Right ventricle myocardium inferior (tissue), 1 donor: ENCODE measurements at places on chromosomes 12 and 14.

GRCh38 chr14:49982501-49982951, 89.6 kb downstream of the ARF6 start:
- no peak for DNase-seq

- no peak for DNase-seq
Observed at GRCh38 chr14:22517117-22517720, 71.8 kb downstream of the DAD1 start.

GRCh38 chr14:85533023-85533860, 3.3 kb downstream of the FLRT2 start:
- peak; percentile 69 for DNase-seq

GRCh38 chr12:101759396-101760047, 20.3 kb upstream of the SYCP3 start:
- DNase-seq = no peak

DNA sequence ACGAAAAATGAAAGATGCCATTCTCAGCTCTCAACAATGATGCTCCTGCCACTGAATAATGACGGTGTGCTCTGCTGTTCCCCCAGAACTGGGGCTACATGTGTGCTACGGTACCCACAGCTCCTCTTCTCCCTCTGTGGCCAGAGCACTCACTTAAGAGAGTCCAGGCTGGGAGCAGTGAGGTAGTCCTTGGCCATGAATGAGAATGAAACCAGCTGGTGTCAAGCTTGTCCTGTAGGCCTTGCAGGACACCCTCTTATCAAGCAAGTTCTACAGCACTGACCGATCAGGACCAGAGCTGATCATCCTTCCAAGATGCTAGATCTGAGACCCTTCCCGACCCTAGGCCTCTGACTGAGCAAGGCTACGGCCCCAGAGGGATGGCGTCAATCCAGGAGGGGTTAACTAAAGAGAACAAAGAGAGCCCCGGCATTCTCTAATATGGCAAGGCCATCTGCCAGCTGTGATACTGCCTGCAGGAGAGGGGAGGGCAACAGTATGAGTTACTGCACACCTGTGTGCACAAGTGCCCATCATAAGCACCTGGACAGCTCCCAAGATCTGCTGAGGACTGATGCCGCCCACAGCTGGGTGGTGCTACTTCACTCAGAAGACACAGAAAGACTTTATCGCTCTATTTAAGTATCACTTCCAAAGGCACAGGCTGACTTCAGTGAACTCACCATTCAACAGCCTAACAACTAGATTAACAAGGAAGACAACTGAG, 30.5 kb downstream of the APPL2 start:
- no peak for DNase-seq

DNA sequence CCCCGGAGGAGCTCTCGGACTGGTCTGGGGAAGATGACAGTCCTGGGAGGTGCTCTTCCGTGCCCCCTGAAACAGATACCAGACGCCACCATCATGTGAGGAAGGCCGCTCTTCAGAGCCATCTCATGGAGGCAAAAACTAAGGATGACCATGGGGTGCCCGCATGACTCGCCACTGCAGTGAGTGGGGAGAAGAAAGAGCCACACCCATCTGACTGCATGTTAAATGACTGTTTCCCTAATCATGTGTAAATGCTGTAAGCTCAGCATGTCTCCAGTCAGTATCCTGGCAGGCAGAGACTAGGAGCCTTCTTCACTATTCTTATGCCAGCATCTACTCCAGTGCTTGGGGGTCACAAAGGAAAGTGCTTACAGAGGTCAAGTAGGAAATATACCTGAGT, 4.0 kb downstream of the STON2 start:
- no peak for DNase-seq
